ENCODE measurements at places on chromosomes 3 and 15. TPM values are rescaled to one million over a fixed set of nuclear protein-coding genes. Genes with fewer than 3 reads are reported as not detected.

ZPLD1 gene
- not detected for total RNA-seq

NMB gene
- 18.8 TPM for total RNA-seq

CASR gene
- not detected for total RNA-seq

PROK2 gene
- total RNA-seq, result not detected

IQCH gene
- total RNA-seq, result not detected

DNAH12 gene
- not detected for total RNA-seq

TMEM44 gene
- total RNA-seq, result 2.6 TPM

GRCh38 chr3:14588425-14589112, 48.4 kb upstream of the GRIP2 start:
- no peak for DNase-seq

DNA sequence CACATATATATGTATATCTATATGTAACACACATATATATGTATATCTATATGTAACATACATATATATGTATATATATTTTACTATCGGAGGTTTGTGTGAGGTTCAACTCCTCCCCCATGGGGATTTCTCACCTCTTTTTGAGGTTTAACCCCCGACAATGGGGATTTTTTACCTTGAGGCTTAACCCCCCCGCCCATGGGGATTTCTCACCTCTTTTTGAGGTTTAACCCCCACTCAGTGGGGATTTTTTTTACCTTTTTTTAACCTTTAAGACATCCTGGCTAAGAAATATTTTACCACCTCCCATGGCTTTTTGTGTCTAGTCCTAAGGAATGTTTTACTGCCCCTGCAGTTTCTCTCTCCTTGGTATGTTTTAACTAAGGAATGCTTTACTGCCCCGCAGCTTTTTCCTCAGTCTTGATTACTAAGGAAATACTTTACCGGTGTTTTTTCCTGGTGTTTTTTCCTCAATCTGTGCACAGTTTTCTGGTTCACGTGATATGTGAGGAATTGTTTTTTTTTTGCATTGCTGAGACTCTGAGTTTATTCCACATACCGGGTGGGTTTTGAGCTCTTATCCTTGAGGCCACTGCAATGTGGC, 185.2 kb downstream of the KLF13 start:
- no peak for DNase-seq

DNA sequence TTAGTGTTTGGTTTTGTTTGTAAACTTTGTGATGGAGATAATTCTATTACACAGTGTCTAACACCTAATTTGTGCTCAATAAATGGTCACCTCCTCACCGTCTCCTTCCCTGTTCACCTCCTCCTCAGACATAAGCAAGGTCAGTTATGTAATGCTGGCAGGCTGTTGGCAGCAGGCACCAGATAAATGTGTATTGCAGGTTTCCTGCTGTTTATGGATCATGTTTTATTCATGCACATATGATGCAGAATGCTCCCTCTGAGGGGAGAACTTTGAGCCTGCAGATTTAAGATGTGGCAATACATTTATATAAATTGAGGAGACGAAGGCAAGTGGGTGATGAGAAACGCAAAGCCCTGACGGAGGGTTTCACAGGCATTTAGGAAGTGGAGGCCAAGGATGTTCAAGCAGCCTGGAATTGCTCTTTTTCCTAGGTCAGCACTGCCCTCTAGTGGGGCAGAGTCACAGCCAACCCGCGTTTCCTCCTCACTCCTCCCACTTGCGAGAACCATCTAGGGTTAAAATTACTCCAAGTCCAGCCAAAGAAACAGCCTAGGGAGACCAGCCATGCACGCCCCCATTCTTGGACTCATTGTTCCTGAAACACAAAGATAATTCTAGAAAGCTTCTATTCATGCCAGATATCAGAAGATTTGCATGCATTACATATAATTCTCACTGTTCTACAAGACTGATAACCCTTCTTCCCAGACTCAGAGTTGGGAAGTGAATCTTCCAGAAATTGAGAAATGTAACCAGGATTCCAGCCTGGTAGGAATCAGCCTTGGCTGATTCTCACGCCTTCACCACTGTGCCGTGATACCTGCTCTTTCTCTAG, 228.7 kb downstream of the SLCO3A1 start:
- peak; percentile 82 for DNase-seq

GRCh38 chr15:86541540-86541939, 461.9 kb downstream of the AGBL1 start:
- DNase-seq, result no peak

GRCh38 chr15:92937901-92938300, 37.8 kb downstream of the CHD2 start:
- DNase-seq, result no peak

DNA sequence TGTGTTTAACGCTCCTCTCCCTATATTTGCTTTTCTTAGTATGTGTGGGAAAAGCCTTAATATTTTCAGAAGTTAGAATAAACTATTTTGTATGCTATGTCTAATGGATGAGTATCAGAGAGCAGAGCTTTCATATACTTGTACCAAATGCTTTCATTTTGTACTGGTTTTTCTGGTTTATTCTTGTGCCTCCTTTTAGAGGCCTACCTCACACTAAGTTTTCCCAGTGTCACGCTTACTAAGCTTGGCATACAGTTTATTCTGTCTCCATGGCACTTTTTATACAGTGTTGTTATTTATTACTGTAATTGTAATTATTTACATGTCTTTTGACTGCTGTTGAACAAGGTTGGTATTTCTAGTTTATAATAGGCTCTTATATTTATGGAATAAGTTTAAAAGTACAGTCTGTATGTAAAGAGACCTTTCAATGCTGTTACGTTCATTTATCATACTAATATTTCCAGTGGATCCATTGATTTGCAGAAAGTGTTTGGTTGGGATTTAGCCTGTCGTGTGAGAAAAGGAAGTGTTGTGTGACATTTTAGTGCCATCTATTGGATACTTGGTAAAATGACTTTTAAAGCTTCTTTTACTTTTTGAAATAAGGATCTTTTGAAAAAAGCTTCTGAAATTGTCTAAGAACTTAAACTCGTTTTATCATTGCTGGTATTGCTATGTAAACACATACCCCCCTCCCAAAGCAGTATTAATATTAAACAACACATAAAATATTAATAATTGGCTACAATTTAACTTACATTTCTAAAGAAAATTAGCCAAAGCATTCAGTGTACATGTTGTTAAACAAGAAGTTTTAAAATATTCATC, 5.2 kb upstream of the EBLN2 start:
- DNase-seq, result no peak

DNA sequence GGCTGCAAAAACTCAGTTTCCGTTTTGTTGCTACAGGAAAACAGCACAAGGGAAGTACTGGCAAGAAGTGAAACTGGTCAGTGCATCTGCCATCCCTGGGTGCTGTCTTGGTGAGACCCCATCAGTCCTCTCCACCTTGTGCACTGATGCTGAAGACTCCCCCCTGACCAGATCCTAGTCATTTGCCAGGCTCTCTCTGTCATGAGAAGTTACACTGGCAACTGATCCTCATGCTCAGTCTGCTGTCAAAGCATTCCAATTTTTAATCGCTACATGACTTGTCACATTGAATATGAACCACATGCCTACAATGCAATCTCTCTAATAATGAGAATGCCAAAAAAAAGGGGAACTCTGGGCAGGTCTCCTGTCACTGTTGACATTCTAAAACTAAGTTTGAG, 296.5 kb downstream of the ZIC1 start:
- DNase-seq, result no peak

- DNase-seq, result no peak
Measured at GRCh38 chr3:112793326-112794081, 53.2 kb downstream of the CD200R1L start.

- DNase-seq, result no peak
Measured at GRCh38 chr3:138082085-138082991, 33.1 kb downstream of the DZIP1L start.

DNA sequence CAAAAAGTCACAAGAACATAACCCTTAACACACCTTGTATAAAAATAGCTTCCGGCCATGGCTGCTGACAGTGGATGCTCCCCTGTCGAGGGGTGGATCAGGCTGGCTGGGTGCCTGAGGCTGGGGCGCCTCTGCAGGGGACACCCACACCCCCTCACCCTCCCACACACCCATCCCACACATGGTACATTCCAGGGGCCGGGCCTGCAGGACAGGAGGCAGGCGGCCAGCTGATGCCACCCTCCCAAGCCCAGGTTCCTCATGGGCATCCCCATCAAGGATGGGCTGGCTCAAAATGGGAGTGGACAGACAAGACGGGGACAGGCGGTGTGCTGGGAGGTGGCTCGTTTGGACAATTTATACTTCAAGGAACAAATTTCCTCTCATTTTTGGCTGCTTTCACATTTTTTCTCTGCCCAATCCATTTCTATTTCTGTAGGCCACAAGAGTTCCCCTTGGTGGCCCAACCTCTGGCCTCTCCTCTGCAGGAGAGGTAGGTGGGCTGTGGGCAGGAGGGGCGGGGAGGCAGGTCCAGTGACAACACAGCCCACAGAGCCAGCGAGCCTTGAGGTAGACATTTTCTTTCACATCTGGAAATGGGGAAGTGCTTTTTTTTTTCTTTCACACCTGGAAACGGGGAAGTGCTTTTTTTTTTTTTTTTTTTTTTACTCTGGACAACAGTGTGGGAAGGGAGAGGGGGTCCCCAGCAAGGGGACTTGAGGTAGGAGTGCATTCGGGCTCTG, 23.3 kb downstream of the RNU5B-1 start:
- DNase-seq, result no peak

DNA sequence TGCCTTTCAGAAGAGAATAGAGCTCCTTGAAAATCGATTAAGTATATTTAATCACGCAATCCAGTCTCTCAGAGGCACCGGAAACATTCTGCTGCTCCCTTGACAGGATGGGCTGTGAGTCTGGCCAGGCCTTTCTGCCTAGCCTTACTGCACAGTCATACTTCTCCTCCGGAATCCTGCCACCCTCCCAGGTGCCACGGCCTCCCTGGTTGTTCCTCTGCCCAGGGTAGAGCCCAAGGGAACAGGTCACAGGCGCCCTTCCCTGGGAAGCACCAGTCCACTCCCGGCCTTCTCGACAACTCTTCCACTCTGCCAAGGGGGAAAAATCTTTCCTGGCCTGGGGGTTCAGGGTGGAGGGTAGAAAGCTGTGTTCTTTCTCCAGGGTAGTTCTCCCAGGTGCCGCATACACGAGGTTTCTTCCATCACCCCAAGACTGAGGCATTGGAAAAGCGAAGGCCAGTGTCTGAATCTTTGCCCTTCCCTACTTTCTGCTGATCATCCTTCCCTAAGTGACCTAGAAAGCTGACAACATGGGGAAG, 17.4 kb upstream of the SYNM start:
- DNase-seq, result peak; percentile 24

- peak; percentile 55 for DNase-seq
Measured at GRCh38 chr3:187739561-187740332, 5.5 kb downstream of the BCL6 start.

- DNase-seq, result no peak
Measured at GRCh38 chr3:65030847-65031463, 343.2 kb upstream of the ADAMTS9 start.

- no peak for DNase-seq
Measured at GRCh38 chr15:97501291-97501690, 459.2 kb upstream of the ARRDC4 start.

- no peak for DNase-seq
Measured at GRCh38 chr3:150840802-150841515, 64.3 kb downstream of the MINDY4B start.

- no peak for DNase-seq
Measured at GRCh38 chr3:186642014-186642413, 1.8 kb downstream of the FETUB start.

GRCh38 chr3:138947495-138948121, 591 bp downstream of the FOXL2NB start:
- DNase-seq, result no peak

GRCh38 chr15:33125894-33126537, 68.5 kb downstream of the FMN1 start:
- no peak for DNase-seq

Data from ascending aorta (tissue), 2 donors.